Right atrium auricular region (tissue), 2 donors: ENCODE measurements at places on chromosomes 7 and 10. TPM values are rescaled to one million over a fixed set of nuclear protein-coding genes. Genes with fewer than 3 reads are reported as not detected.

Gene C10orf105
- not detected for total RNA-seq

GRCh38 chr7:22386865-22387264, 29.9 kb upstream of the RAPGEF5 start:
- H3K4me3 ChIP-seq, result no peak overlapping the region
- H3K4me1 ChIP-seq, result no peaks in the 10 kb centered on the region
- no peak overlapping the region for H3K27ac ChIP-seq
- no peaks in the 10 kb centered on the region for H3K36me3 ChIP-seq
- H3K27me3 ChIP-seq, result no peaks in the 10 kb centered on the region

Gene CPA5
- not detected for total RNA-seq

Gene SLC13A4
- total RNA-seq, result 0.12 TPM

DNA sequence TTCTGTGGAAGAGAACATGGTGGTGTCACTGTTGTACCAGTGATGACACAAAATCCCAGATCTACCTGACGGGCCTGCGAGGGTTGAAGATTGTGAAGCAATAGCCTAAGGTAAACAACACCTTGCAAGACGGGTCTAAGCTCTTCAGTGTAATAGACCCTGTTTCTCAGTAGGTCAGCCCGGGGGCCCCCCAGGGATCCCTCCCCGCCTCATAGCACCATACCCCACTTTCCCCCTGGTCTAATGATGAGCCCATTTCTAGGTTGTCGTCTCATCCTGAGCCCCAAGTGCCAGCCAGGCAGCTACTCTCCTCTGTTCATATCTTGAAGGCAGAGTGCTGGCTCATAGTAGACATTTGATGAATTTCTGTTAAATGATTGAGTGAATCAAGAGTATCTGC, 2.6 kb upstream of the ACTR3C start:
- H3K27ac ChIP-seq, result no peak overlapping the region
- H3K4me1 ChIP-seq, result no peaks in the 10 kb centered on the region
- no peaks in the 10 kb centered on the region for H3K36me3 ChIP-seq
- DNase-seq, result no peak
- no peaks in the 10 kb centered on the region for H3K27me3 ChIP-seq
- H3K4me3 ChIP-seq, result no peak overlapping the region

- no peak overlapping the region for H3K4me3 ChIP-seq
- H3K36me3 ChIP-seq, result no peaks in the 10 kb centered on the region
- peaks cover 48% of the 10 kb centered on the region for H3K4me1 ChIP-seq
- no peak for DNase-seq
- H3K27me3 ChIP-seq, result no peaks in the 10 kb centered on the region
Measured at GRCh38 chr10:70559861-70560260, 42.7 kb downstream of the PRF1 start.

GRCh38 chr7:28479507-28479947, 67.2 kb downstream of the CREB5 start:
- DNase-seq, result no peak
- no peak overlapping the region for H3K4me3 ChIP-seq
- no peak overlapping the region for H3K27ac ChIP-seq
- no peaks in the 10 kb centered on the region for H3K36me3 ChIP-seq

Gene EGFR
- total RNA-seq, result 21.1 TPM

Gene ADAP1
- total RNA-seq, result 7.7 TPM
